ENCODE measurements at places on chromosomes 7 and 10. TPM values are rescaled to one million over a fixed set of nuclear protein-coding genes. Genes with fewer than 3 reads are reported as not detected.

The FLNC gene
- total RNA-seq, result 0.07 TPM

The CNPY1 gene
- not detected for total RNA-seq

The SLC18A2 gene
- 0.12 TPM for total RNA-seq

The GIMAP4 gene
- total RNA-seq, result 114 TPM

DNA sequence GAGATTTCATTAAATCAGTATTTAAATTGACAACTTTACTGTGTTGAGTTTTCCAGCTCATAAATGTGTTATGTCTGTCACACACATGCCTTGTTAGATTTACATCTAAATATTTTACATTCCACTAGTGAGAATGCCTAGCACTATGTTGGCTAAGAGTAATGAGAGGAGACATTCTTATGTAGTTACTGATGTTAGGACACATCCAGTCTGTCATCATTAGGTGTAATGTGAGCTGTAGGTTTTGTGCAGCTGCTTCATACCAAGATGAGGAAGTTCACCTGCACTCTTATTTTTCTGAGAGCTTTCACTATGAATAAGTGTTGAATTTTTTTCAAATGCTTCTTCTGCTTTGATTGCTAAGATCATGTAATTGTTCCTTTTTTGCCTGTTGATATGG, 218.0 kb upstream of the IGFBP3 start:
- no peaks in the 10 kb centered on the region for H3K36me3 ChIP-seq
- no peak for DNase-seq
- no peak overlapping the region for H3K4me3 ChIP-seq
- H3K27ac ChIP-seq, result no peak overlapping the region
- H3K27me3 ChIP-seq, result no peaks in the 10 kb centered on the region
- no peaks in the 10 kb centered on the region for H3K4me1 ChIP-seq

- H3K27ac ChIP-seq, result peak overlapping the region; percentile 67
- DNase-seq, result no peak
- peaks cover 40% of the 10 kb centered on the region for H3K27me3 ChIP-seq
- peak overlapping the region; percentile 68 for H3K4me3 ChIP-seq
- H3K4me1 ChIP-seq, result peaks cover 87% of the 10 kb centered on the region
These were observed 50.6 kb upstream of the IL6 start for GRCh38 chr7:22676385-22676784.

DNA sequence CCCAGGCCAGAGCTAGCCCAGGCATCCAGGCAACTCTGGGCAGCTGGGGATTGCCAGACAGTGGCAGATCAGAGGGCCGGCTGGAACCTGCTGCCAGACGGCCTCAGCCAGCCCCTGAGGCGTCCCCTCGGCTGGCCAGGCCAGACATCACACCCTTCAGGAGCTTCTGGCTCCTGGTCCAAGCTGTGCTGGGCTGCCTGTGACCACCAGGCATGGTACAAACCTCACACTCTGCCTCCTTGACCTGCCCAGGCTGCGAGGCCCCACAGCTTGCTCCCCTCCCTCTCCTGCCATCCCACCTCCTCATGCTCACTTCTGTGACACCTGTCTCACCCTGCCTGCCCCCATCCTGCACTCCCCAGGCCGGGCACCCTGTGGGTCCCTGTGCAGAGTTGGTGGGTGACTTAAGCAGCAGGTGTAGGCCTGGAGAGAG, 5.7 kb downstream of the DEPP1 start:
- H3K27ac ChIP-seq, result no peak overlapping the region
- H3K36me3 ChIP-seq, result no peaks in the 10 kb centered on the region
- peaks cover 31% of the 10 kb centered on the region for H3K4me1 ChIP-seq
- H3K4me3 ChIP-seq, result no peak overlapping the region
- DNase-seq, result no peak

Data from activated T-cell treated with anti-CD3 and anti-CD28 coated beads, Interleukin-2, amount 50 U/mL, for 72 hours (primary cell).